ENCODE measurements at places on chromosomes 12 and 14. TPM values are rescaled to one million over a fixed set of nuclear protein-coding genes. Genes with fewer than 3 reads are reported as not detected.

- no peaks in the 10 kb centered on the region for H3K4me1 ChIP-seq
- no peak overlapping the region for H3K27ac ChIP-seq
- no peaks in the 10 kb centered on the region for H3K36me3 ChIP-seq
- DNase-seq, result no peak
- no peak overlapping the region for H3K4me3 ChIP-seq
- H3K27me3 ChIP-seq, result no peaks in the 10 kb centered on the region
Observed at GRCh38 chr12:85423947-85424346, 143.9 kb downstream of the ALX1 start.

DNA sequence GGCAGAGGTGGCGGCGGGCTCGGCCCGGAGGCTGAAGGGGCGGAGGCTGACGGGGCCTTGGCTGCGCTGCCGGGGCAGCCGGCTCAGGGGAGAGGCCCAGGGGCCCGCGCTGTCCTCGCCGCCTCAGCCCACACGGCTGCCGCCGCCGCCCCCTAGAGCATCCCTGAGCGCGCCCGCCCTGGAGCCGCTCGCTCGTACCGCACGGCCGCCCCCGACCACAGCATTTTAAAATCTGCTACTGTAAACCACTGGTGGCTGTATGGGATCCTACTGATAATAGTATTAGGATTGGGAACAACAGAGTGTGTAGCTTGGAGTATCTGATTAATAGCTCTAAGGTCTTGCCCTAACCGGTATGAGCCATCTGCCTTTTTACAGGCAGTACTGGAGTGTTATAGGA is 22.2 kb upstream of the EDDM3A start:
- DNase-seq, result peak; percentile 68
- H3K27me3 ChIP-seq, result no peaks in the 10 kb centered on the region
- no peak overlapping the region for H3K27ac ChIP-seq
- H3K4me1 ChIP-seq, result no peaks in the 10 kb centered on the region
- H3K36me3 ChIP-seq, result no peaks in the 10 kb centered on the region
- H3K4me3 ChIP-seq, result no peak overlapping the region

GRCh38 chr12:64782191-64782876 is 23.1 kb upstream of the GNS start:
- DNase-seq, result no peak
- no peak overlapping the region for H3K4me3 ChIP-seq
- H3K27me3 ChIP-seq, result peaks cover 75% of the 10 kb centered on the region
- no peaks in the 10 kb centered on the region for H3K4me1 ChIP-seq

GRCh38 chr12:112175361-112176155 is 50.2 kb downstream of the TRAFD1 start:
- no peak for DNase-seq
- H3K36me3 ChIP-seq, result peaks cover 60% of the 10 kb centered on the region
- no peak overlapping the region for H3K27ac ChIP-seq

- no peaks in the 10 kb centered on the region for H3K36me3 ChIP-seq
- no peak overlapping the region for H3K27ac ChIP-seq
- no peaks in the 10 kb centered on the region for H3K27me3 ChIP-seq
- no peak overlapping the region for H3K4me3 ChIP-seq
Observed at GRCh38 chr14:91237219-91237618, 7.3 kb downstream of the GPR68 start.

- H3K27me3 ChIP-seq, result no peaks in the 10 kb centered on the region
- no peak for DNase-seq
- H3K4me1 ChIP-seq, result no peaks in the 10 kb centered on the region
- H3K36me3 ChIP-seq, result no peaks in the 10 kb centered on the region
Observed at GRCh38 chr14:94368956-94369355, 19.4 kb downstream of the SERPINA1 start.

TPPP2 gene
- 0.70 TPM for total RNA-seq

APOF gene
- not detected for total RNA-seq

DNA sequence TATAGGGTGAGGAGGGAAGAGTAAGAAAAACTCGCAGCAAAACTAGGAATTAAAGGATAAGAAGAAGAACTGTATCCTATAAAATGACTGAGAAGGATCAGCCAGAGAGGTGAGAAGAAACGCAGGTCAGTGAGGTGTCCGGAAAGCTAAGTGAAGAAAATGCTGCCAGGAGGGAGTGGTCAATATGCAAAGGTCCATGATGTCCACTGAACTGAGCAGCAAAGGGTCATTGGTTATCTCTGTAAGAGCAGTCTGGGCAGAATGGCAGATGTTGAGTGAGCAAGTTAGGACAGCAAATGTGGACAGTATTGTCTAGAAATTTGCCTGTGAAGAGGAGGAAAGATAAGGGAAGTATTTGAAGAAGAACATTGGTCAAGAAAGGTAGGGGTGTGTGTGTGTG is 155.4 kb downstream of the SRGAP1 start:
- H3K4me3 ChIP-seq, result no peak overlapping the region
- no peak overlapping the region for H3K27ac ChIP-seq
- DNase-seq, result no peak
- H3K4me1 ChIP-seq, result no peaks in the 10 kb centered on the region

DNA sequence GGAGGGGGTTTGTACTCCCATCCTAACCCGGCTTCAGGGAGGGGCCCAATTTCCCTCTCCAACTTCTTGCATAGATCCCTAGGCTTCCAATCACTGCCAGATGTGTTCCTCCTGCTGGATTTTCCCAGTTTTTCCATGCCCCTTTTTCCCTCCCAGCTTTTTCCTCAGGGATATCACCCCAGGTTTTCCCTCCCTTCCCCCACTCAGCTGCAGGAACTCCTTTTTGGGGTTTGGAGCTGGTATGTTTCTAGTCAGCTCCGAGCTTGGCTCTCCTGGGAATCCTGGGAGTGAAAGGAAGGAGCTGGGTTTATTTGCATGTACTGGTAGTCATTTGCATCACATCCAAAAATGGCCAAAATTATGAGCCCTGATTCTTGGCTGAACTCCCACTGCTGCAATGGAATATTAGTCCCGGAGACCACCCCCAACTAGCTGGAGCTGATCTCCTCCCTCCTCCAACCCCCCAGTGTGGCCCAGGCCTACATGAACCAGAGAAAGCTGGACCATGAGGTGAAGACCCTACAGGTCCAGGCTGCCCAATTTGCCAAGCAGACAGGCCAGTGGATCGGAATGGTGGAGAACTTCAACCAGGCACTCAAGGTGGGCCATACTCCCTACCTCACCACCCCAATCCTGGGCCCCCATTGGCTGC is 1.4 kb upstream of the RDH5 start:
- H3K4me1 ChIP-seq, result peaks cover 5% of the 10 kb centered on the region
- peaks cover 14% of the 10 kb centered on the region for H3K36me3 ChIP-seq
- peaks cover 1% of the 10 kb centered on the region for H3K27me3 ChIP-seq

GRCh38 chr12:100295764-100296555 is 29.0 kb downstream of the SCYL2 start:
- no peaks in the 10 kb centered on the region for H3K27me3 ChIP-seq
- H3K4me1 ChIP-seq, result no peaks in the 10 kb centered on the region
- H3K27ac ChIP-seq, result no peak overlapping the region
- H3K36me3 ChIP-seq, result peaks cover 71% of the 10 kb centered on the region

DNA sequence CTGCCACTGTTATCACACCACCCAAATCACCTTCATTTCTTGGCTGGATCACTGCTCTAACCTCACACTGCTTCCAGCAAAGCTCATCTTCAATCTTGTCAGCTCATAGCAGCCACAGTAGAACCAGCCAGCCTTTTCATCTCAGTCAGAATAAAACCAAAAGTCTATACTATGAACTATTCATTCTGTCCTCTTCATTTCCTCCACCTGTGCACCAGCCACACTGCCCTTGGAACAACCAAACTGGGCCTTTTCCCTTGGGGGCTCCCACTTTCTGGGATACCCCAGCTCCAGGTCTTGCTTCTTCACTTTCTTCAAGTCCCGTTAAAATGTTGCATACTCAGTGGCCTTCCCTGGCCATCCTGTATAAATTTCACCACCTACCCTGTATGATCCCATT is 234.4 kb upstream of the DAAM1 start:
- no peaks in the 10 kb centered on the region for H3K36me3 ChIP-seq
- H3K4me3 ChIP-seq, result no peak overlapping the region
- no peak for DNase-seq
- no peak overlapping the region for H3K27ac ChIP-seq
- peaks cover 6% of the 10 kb centered on the region for H3K4me1 ChIP-seq

- no peak overlapping the region for H3K27ac ChIP-seq
- H3K4me3 ChIP-seq, result peak overlapping the region; percentile 76
- H3K36me3 ChIP-seq, result no peaks in the 10 kb centered on the region
- peaks cover 8% of the 10 kb centered on the region for H3K4me1 ChIP-seq
- peak; percentile 84 for DNase-seq
Observed at GRCh38 chr12:114666746-114667668, 17.0 kb downstream of the TBX3 start.
